Esophagus squamous epithelium (tissue), 5 donors: ENCODE measurements at places on chromosomes 5 and 9.

GRCh38 chr9:38339496-38339895 is 53.0 kb upstream of the ALDH1B1 start:
- no peak overlapping the region for H3K4me3 ChIP-seq
- DNase-seq = no peak
- no peaks in the 10 kb centered on the region for H3K4me1 ChIP-seq
- H3K36me3 ChIP-seq = no peaks in the 10 kb centered on the region
- no peaks in the 10 kb centered on the region for H3K27me3 ChIP-seq

GRCh38 chr9:29514336-29514735 is 1941.1 kb upstream of the C9orf72 start:
- H3K4me1 ChIP-seq = no peaks in the 10 kb centered on the region
- H3K27me3 ChIP-seq = no peaks in the 10 kb centered on the region
- no peak overlapping the region for H3K4me3 ChIP-seq
- no peaks in the 10 kb centered on the region for H3K36me3 ChIP-seq
- H3K27ac ChIP-seq = no peak overlapping the region

GRCh38 chr5:168796593-168797580 is 217.7 kb upstream of the PANK3 start:
- no peaks in the 10 kb centered on the region for H3K27me3 ChIP-seq
- H3K4me3 ChIP-seq = no peak overlapping the region
- no peak overlapping the region for H3K27ac ChIP-seq
- H3K4me1 ChIP-seq = peaks cover 23% of the 10 kb centered on the region
- DNase-seq = no peak

DNA sequence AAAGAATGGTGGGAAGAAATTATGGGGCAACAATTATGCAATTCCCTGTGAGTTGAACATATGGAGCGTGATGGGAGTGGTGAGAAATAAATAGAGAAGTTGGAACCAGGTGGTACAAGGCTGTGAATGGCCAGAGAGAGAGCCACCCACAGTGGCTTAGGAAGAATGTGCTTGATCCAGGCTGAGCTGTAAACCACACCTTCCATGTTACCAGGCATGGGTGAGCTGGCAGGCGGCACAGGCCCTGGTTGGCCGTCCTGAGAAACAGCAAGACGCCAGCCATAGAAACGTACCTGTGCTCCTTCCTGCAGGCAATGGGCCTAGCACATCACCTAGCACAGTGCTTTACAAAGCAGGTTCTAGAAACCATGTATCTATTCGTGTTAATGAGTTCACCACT is 74.3 kb downstream of the EPB41L4B start:
- DNase-seq = no peak
- H3K36me3 ChIP-seq = no peaks in the 10 kb centered on the region
- H3K4me3 ChIP-seq = no peak overlapping the region
- H3K4me1 ChIP-seq = no peaks in the 10 kb centered on the region

- H3K36me3 ChIP-seq = no peaks in the 10 kb centered on the region
- no peaks in the 10 kb centered on the region for H3K27me3 ChIP-seq
- no peaks in the 10 kb centered on the region for H3K4me1 ChIP-seq
Observed at GRCh38 chr5:104793031-104793754, 1230.6 kb upstream of the NUDT12 start.

- no peak overlapping the region for H3K4me3 ChIP-seq
- DNase-seq = no peak
- no peaks in the 10 kb centered on the region for H3K36me3 ChIP-seq
- no peak overlapping the region for H3K27ac ChIP-seq
- no peaks in the 10 kb centered on the region for H3K4me1 ChIP-seq
- H3K27me3 ChIP-seq = no peaks in the 10 kb centered on the region
Observed at GRCh38 chr9:88268886-88269285, 119.4 kb upstream of the SPIN1 start.
